Pulmonary artery endothelial cell (primary cell): ENCODE measurements at places on chromosomes 16 and 17. TPM values are rescaled to one million over a fixed set of nuclear protein-coding genes. Genes with fewer than 3 reads are reported as not detected.

The FUS gene
- 42.0 and 61.1 TPM in 2 replicates for total RNA-seq

The TBC1D3H gene
- not detected in 2 replicates for total RNA-seq

- no peak for DNase-seq
Measured at GRCh38 chr16:19406891-19407491, 10.7 kb upstream of the TMC5 start.

The TMIGD1 gene
- not detected in 2 replicates for total RNA-seq

The NOD2 gene
- total RNA-seq = 0.26 and 1.2 TPM in 2 replicates
